ENCODE measurements at places on chromosomes 7 and 10.

DNA sequence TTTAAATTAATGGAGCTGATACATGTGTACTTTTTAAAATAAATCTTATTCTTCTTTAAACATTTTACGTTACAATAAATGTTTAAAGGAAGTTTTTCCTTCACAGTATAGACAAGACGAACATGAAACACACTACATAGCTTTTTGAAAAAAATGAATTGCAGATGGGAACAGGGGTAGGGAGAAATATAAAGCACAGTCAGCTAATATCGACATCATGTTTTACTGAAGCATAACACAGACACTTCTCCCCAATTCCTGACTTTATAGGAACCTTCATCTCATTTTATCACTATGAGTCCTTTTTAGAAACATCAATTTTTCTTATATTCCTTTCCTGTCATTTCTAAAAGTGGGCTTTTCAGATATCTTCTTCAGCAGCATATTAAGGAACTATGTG is 153.5 kb downstream of the MACC1 start:
- no peak for DNase-seq

DNA sequence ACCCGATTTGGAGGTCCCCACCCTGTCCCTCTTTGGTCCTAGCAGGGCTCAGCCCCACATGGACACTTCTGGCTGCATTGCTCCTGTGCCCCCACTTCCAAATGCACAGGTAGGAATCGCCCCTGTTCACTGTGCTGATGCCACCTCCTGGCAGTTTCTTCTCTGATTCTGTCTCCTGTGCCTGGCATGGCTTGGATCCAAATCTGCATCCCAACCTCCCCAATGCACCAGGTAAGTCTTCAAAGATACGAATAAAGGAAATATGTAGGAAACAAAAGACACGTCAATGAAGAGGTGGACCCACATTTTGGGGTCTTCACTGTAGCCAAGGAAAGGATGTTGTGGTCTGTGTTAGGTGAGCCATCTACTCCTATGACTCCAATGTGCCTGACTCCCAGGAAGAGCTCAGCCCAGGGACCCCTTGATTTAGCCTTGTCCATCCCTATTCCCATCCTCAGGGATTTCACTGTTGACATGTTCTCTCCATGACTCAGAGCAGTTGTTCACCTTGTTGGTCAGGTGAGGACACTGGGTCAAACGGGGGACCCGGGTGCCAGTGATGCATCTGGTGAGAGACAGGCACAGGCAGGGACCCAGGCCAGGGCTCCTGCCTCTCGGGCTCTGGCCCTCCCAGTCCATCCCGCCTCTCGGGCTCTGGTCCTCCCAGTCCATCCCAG is 341.8 kb downstream of the CXCL12 start:
- no peak for DNase-seq

DNA sequence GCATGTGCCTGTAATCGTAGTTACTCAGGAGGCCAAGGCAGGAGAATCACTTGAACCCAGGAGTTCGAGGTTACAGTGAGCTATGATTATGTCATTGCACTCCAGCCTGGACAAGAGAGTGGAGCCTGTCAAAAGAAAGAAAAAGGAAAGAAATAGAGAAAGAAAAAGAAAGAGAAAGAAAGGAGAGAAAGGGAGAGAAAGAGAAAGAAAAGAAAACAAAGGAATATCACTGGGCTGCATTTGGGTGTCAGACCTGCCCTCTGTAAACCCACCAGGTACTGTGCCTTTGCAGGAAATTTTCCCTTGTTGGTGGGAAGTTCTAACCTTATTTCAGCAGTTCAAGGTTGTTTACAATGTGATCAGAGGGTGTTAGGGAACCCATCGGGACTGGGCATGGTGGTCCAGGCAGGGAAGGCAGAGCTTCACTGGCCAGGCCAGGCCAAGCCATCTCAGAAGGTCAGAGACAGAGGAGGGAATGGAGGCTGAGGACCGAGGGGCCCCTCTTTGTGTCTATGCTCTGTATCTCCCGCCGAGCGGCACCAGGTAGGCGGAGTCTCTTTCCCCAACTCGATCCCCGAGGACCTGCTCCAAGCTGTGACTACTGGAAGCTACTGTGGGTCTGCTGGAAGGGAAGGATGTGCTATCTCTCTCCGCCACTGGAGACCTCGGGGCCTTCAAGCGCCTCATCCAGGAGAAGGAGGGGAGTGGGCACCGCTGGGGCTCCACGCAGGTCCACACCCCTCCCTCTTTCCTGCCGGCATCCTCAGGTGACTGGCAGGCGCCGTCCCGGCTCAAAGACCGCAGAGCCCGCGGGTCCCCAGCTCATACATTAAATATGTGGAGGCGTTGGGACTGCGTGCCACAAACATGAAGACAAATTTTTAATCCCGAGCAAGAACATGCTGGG is 15.2 kb upstream of the KAZALD1 start:
- DNase-seq = no peak

DNA sequence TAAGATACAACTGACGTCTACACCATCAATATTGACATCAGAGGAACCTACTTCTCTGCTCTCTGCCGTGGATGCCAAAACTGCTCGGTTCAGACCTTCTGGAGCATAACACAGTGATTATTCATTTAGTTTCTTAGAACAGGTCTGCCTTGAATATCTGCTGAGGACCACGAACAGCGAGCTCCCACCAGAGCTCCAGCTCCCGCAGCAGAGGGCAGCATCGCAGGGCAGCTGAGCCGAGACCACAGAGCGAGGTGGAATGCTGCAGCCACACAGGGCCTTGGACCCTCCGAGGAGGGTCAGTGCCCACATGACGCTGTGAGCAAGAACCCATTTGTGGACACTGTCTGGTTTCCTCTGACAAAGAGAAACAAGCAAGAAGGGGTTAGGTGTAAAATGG is 6.8 kb downstream of the VIPR2 start:
- no peak for DNase-seq
